ENCODE measurements at places on chromosomes 6 and 20.

- no peak for DNase-seq
These were observed 36.0 kb downstream of the CCN2 start for GRCh38 chr6:131914967-131915751.

DNA sequence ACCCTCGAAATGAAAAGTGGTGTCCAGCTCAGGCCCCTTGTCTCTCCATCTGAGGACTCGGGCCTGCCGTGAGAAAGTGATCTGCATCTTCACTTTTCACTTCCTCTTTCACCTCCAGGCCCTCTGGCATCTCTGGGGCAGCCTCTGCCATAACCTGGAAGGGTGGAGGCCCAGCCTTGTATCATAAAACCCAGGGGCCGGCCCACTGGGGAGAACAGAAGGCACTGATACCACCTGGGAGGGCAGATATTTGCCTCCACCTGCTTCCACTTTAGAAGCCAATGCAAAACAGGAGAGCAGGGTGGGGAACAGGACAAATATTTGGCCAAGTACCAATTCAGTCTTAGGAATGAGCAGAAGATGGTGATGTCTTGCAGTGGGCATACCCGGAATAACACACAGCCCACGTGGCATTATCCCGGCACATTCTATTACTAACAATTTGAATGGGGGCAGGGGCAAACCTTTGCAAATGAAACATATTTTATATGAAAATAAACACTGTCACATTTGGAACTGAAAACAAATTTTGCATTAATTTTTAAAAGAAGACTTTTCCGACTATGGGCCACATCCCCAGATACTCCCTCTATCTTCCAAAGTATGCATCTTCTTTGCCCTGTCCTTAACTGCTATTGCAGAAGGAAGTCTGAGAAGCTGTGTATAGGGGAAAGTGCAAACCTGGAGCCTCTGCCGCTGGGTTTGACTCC lies 69.2 kb upstream of the TBC1D7 start:
- no peak for DNase-seq

GRCh38 chr20:22791877-22792525 lies 207.6 kb upstream of the FOXA2 start:
- no peak for DNase-seq

DNA sequence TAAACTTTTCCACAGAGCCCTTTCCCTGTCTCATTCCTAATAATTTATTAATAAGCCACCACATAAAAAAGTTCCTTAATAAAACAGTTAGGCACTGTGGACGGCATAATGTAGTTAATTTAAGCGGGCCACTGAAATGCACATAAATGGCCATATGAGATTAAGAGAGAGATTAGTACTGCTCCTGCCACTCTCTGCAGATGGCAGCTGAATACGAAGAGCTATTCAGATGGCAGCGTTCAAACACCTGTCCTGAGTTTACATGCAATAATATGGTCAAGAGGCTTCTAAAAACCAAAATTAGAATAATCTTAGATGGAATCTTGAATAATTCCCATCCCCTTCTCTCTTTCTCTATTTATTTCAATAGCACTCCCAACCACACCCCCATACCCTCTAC lies 461.8 kb downstream of the PKHD1 start:
- no peak for DNase-seq

DNA sequence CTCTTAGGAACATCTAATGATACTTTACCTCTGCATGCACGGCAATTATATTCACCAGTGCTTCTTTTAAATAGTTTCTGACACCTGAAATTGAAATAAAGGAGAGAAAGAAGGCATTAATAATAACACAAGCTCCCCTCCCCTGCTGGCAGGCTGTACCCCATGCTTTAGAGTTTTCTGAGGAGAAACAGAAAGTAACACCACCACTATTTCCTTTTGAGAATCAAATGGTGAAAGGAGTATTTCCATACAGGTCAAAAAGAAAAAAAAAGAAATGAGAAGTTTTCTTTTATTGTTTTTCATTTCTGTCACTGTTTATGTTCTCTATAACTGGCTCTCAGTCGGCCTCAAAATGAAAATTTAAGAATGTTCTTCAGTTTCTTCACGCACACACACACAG lies 108.1 kb downstream of the IRF4 start:
- no peak for DNase-seq

DNA sequence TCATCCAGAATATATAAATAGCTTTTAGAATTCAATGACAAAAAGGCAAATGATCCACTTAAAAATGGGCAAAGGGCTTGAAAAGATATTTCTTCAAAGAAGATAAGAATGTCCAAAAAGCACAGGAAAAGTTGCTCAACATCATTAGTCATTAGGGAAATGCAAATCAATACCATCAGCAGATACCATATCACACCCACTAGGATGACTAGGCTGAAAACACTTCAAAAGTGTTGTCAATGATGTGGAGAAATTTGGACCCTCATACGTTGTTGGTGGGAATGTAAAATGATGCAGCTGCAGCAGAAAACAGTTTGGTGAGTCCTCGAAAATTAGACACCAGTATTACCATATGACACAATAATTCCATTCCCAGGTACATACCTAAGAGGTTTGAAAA lies 303.6 kb upstream of the SLC35B3 start:
- no peak for DNase-seq

- no peak for DNase-seq
These were observed 69.7 kb downstream of the SAMD5 start for GRCh38 chr6:147578159-147578558.

GRCh38 chr6:167973148-167973885 lies 24.2 kb upstream of the KIF25 start:
- DNase-seq = no peak

DNA sequence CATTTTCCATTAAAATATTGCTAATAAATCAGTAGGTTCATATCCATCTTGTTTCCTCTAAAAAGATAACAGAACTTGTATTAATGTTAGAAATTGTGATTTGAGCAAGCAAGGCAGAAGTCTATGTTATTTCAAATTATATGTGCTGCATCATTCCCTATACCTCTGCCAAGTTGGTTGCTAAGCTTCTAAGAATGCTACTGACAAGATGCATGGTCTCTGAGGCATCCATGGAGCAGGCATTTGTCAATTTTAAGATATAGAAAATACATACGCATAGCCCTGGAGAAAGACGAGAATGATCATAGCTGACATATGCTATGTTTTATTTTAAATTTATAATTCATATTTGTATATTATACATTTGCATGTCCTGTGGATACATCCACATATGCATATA lies 168.3 kb upstream of the THEMIS start:
- DNase-seq = no peak

- DNase-seq = no peak
These were observed 17.8 kb downstream of the MAP3K5 start for GRCh38 chr6:136774228-136775041.

- DNase-seq = no peak
These were observed 125.6 kb downstream of the CARMIL1 start for GRCh38 chr6:25404693-25405169.

GRCh38 chr6:18339599-18339998 lies 47.6 kb upstream of the RNF144B start:
- DNase-seq = no peak

DNA sequence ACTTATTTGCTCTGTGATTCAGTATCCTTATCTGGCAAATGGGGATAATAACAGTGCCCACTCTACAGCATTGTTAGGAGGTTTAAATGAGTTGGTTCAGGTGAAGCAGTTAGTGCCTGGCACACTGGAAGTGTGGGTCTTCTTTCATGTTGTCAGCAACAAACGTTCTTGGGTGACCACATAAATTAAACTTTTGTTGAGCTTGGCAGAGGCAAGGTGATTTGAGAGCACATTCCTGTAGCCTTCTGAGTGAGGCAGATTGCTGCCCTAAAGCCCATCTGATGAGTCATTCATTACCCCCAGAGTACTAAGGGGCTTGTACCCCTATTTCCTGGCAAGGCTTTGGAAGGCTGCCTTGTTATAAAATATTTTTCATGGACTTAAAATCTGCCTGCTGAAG lies 25.8 kb downstream of the SEC23B start:
- DNase-seq = no peak

GRCh38 chr6:126444659-126445273 lies 104.9 kb downstream of the CENPW start:
- no peak for DNase-seq

- DNase-seq = no peak
These were observed 29.4 kb downstream of the PNLDC1 start for GRCh38 chr6:159829526-159829925.

DNA sequence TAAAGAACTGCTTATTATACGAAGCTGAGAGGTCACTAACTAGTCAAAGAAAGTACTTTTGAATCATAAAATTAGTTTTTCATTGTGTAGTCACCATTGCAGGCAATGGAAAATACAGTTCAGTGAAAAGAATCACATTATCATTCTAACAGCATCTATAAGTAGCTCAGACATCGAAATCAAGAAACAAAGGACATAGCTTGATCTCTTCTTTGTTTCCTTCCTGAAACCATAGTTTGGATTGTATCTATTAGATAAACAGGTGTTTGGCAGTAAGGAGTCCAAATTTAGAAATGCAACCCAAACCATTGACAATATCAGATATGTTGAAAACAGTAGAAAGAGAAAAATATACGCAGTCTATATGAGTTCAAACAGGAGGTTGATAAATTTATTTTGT lies 697.3 kb downstream of the TFAP2A start:
- DNase-seq = no peak

- no peak for DNase-seq
These were observed 91.6 kb upstream of the RIPOR2 start for GRCh38 chr6:25027221-25027916.
